ENCODE measurements at places on chromosomes 13 and 19.

DNA sequence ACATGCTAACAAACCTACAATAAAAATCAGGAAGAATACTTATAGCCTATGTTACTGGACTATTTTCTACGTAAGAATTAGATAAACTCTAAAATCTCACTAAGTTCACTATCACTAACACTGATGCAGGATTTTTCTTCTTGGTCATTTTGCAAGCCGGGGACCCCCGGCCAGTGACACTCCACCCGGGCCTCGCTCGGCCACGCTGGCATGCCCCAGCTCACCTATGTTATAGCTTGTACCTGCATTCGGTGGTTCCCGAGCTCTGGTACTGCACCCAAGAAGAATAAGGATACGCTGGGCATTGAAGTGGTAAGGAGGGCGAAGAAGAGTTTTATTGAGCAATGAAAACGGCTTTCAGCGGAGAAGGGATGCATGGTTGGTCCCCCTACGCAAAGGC is 245.3 kb upstream of the NBEA start:
- DNase-seq, result no peak

GRCh38 chr19:6671960-6672359 is 2.0 kb upstream of the TNFSF14 start:
- no peak for DNase-seq

DNA sequence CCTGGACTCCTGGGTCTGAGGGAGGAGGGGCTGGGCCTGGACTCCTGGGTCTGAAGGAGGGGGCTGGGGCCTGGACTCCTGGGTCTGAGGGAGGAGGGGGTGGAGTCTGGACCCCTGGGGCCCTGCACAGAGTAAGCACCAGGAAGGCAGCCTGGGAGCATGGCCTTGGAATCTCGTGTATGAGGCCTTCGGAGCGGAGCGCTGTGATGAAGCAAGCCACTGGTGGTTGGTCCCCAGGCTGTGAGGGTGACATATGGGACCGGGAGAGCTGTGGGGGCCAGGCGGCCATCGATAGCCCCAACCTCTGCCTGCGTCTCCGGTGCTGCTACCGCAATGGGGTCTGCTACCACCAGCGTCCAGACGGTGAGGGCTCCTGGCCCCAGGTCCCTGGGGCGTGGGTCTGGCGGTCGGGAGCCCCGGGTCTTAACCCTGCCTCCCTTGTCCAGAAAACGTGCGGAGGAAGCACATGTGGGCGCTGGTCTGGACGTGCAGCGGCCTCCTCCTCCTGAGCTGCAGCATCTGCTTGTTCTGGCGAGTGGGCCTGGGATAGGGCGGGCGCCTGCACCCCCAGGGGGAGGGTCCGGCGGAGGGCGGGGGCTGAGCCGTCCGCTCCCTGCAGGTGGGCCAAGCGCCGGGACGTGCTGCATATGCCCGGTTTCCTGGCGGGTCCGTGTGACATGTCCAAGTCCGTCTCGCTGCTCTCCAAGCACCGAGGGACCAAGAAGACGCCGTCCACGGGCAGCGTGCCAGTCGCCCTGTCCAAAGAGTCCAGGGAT is 918 bp downstream of the TMEM190 start:
- no peak for DNase-seq

- DNase-seq, result no peak
Observed at GRCh38 chr19:58544591-58545285, 874 bp downstream of the TRIM28 start.

GRCh38 chr19:19615086-19615485 is 3.4 kb downstream of the PBX4 start:
- no peak for DNase-seq

- DNase-seq, result no peak
Observed at GRCh38 chr19:38216785-38217641, 7.0 kb downstream of the DPF1 start.

DNA sequence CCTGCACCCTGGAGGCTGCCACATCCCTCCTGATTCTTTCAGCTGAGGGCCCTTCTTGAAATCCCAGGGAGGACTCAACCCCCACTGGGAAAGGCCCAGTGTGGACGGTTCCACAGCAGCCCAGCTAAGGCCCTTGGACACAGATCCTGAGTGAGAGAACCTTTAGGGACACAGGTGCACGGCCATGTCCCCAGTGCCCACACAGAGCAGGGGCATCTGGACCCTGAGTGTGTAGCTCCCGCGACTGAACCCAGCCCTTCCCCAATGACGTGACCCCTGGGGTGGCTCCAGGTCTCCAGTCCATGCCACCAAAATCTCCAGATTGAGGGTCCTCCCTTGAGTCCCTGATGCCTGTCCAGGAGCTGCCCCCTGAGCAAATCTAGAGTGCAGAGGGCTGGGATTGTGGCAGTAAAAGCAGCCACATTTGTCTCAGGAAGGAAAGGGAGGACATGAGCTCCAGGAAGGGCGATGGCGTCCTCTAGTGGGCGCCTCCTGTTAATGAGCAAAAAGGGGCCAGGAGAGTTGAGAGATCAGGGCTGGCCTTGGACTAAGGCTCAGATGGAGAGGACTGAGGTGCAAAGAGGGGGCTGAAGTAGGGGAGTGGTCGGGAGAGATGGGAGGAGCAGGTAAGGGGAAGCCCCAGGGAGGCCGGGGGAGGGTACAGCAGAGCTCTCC is 6.9 kb upstream of the CEACAM5 start:
- DNase-seq, result no peak

GRCh38 chr19:48321372-48321621 is 4.1 kb upstream of the EMP3 start:
- peak; percentile 85 for DNase-seq

DNA sequence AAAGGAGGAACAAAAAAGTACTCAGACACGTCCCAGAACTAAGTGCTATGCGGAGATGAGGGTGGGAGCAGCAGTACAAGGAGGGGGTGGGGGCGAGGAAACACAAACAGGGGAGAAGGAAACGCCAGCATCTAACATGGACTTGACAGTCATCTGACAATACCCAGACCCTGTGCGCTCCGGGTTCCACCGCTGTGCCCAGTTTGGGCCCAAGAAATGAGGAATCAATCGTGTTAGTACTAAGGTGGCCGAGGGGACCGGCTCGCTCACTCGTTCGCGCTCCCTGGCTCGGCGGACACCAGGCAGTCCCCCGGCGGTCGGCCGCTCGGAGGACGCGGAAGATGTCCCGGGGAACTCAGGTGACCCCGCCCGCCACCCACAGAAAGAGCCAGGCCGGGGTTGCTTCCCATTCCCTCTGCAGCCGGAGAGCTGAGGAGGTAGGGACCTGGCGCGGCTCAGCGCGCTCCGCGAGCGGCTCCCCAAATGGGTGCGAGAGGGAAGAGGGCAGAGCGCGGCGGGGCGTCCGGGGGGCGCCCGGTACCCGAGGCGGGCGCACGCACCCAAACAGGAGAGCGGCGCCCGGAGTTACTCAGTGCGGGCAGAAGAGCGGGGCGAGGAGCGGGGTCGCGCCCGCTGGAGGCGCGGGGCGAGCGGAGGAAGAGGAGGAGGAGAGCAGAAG is 616 bp downstream of the TSHZ3 start:
- no peak for DNase-seq

- no peak for DNase-seq
Observed at GRCh38 chr13:88948501-88948900, 1277.3 kb downstream of the SLITRK5 start.

- DNase-seq, result no peak
Observed at GRCh38 chr13:21834521-21834920, 163.6 kb downstream of the FGF9 start.

DNA sequence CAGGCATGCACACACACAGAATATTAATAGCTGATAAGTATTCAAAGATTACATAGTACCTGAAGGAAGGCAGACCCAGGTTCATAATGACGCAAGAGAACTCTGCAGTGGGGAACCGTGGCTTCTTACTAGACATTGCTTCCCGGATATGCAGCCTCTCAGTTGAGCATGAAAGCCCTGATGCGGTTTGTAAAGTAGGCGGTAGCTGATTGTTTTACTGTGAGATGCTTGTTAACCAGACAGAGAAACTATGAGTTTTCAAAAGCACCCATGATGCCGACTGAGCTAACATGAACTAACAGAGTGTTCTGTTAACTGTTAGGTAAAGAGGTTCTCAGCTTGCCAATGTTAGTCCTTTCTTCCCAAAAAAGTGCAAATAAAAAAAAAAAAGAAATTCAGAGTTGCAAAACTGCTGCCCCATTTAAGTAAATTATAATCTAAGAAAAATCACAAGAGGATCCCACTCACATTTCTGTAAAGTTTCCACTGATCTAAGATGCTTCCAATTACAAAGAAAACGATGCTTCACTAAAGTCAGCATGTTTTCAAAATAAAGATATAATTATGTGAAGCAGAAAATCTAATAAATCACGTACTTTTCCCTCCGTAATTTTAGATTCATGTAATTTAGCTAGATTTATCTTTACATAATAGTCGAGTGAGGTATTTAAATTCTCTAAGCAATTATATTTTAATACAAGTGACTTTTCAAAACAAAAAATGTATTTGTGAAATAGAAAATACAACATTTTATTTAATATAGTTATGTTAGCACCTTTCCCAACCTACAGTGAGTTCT is 2.2 kb downstream of the FLT1 start:
- no peak for DNase-seq

DNA sequence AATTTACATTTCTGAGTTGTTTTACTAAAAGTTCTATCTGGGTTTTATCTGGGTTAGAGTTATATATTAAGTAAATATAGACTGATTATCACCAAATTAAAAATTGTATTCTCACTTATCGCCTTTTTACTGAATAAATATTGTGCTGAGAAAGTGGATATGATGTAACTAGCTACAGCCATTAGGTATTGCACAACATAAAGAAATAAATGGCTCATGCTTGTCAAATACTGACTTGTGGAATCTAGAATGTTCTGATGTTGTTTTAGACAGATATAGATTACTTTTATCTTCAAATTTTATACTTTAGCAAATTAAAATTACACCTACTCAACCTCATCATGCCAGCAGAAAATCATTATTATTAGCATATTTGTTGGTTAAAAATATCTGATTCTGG is 1277.1 kb upstream of the MIR17HG start:
- DNase-seq, result no peak

DNA sequence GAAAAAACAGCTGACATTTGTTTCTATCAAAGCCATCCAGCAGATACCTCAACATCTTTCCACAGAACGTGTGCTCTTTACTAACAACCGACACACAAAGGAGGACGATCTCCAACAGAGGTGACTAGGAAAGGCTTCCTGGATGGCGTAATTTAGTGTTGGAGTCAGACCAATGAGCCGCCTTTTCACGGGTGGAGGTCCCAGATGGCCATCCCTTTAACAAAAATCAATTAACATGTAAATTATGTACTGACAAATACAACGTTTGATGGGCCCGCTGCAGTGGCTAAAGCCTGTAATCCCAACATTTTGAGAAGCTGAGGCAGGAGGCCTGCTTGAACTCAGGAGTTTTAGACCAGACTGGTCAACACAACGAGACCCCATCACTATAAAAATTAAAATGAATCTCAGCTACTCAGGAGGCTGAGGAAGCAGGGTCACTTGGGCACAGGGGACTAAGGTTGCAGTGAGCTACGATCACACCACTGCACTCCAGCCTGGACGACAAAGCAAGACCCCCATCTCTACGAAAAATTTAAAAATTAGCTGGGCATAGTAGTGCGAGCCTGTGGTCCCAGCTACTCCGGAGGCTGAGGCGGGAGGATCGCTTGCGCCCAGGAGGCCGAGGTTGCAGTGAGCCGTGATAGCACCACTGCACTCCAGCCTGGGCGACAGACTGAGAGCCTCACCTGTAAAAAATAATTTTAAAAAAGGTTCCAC is 1.2 kb upstream of the DPY19L3 start:
- DNase-seq, result no peak

- DNase-seq, result no peak
Observed at GRCh38 chr13:48220592-48220980, 12.4 kb upstream of the ITM2B start.

GRCh38 chr13:78608252-78608687 is 4.9 kb upstream of the POU4F1 start:
- no peak for DNase-seq

DNA sequence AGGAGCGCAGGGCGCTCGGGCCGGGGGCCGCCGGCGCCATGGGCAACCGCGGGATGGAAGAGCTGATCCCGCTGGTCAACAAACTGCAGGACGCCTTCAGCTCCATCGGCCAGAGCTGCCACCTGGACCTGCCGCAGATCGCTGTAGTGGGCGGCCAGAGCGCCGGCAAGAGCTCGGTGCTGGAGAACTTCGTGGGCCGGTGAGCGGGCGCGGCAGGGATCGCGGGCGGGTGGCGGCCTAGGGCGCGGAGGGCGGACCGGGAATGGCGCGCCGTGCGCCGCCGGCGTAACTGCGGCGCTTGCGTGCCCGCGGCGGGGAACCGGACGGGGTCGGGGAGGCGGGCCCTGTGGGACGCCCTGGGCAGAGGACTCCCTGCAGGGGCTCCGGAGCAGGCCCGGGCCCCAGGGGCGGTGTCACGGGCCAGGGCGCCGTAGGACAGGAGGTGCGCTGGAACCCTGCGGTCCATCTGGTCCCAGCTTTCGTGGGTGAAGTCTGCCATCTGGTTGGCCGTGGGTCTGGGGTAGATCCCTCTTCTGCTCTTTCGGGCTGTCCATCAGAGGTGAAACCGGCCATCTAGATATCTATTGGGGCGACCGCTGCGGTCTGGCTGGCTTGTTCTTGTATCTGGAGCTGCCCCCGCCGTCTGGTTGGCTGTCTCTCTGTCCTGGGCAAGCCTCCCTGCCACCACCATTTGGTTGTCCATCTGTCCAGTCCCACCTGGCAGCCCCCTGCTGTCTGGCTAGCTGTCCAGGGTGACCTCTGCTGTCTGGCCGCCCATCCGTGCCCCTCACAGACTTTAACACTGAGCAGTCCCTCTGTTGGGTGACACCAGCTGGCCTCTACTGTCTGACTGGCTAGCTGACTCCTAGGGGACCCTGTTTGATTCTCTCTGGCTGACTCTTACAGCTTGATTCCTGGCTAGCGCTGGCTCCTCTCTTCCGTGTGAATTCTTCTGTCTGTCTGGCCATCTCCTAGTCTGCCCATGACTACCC is 622 bp downstream of the DNM2 start:
- DNase-seq, result no peak

DNA sequence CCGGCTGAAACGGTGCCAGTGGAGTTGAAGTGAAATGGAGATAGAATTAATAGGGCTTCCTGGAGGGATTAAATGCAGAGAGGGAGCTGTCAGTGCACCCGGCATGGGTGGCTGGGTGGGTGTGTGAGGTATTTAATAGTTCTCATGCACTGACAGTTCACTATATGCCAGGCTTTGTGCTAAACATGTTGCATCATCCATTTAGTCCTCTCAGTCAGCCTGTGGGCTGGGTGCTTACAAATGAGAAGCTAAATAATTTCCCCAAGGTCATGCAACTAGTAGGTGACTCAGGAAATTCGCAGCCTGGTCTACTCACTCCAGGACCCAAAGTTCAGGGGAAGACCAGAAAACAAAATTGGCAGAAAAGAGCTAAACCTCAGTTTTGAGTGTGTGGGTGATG is 63.5 kb upstream of the SPATA13 start:
- no peak for DNase-seq
